ENCODE measurements at places on chromosomes 5 and 9. TPM values are rescaled to one million over a fixed set of nuclear protein-coding genes. Genes with fewer than 3 reads are reported as not detected.

DNA sequence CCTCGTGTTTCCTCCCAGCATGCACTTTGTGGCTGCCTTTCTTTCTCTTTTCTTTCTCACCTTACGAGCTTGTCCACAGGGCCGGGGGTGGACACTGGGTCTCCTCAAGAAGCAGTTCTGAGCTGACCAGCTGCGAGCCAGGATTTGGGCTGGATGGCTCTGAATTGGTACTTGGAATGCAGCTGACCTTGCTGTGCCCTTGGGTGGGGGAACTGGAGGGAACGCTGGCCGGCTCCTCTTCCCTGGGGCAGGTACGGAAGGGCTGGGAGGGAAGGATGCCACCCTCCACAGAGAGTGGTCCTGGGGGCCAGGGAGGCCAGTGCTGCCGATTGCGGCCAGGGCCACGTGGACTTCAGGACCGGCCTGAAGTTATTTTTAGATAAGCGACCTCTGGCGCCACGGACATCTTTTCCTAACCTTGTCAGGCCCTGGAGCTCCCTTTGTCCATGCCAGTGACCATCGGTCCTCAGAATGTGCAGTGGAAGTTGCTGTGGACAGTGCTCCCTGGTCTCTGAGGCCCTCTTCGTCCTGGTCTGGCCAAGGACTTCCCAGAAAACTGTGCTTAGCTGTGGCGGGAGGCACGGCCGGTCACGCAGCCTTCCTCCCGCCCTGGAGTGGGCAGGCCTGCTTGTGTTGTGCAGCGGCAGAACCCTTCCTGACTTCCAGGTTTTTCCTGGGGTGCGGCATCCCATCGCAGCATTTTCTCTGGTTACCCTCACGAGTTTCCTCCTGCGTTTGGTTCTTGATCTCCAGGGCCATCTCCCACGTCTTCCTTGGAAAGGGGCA, 13.5 kb upstream of the AHRR start:
- no peaks in the 10 kb centered on the region for H3K27me3 ChIP-seq
- no peaks in the 10 kb centered on the region for H3K4me1 ChIP-seq
- H3K36me3 ChIP-seq = peaks cover 2% of the 10 kb centered on the region
- H3K4me3 ChIP-seq = no peak overlapping the region

The RANBP3L gene
- not detected for total RNA-seq

DNA sequence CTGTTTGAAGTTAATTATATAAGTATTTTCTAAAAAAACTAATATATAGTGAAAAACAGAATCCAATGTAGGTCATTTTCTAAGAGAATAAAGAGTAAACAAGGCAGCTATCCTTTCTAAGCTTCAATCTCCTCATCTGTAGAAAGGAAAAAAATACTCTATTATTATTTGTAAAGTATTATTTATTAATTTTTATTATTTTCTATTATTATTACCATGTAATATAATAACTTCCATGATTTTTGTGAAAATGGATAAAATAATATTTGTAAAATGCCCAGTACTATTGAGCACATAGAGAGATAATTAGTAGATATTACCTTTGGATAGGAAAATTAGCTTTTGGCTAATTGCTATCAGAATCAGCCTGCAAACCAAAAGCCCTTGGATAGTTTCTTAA, 684.4 kb downstream of the MTRR start:
- H3K27me3 ChIP-seq = no peaks in the 10 kb centered on the region
- H3K4me1 ChIP-seq = no peaks in the 10 kb centered on the region
- H3K27ac ChIP-seq = no peak overlapping the region
- no peak for DNase-seq
- H3K4me3 ChIP-seq = no peak overlapping the region
- no peaks in the 10 kb centered on the region for H3K36me3 ChIP-seq

DNA sequence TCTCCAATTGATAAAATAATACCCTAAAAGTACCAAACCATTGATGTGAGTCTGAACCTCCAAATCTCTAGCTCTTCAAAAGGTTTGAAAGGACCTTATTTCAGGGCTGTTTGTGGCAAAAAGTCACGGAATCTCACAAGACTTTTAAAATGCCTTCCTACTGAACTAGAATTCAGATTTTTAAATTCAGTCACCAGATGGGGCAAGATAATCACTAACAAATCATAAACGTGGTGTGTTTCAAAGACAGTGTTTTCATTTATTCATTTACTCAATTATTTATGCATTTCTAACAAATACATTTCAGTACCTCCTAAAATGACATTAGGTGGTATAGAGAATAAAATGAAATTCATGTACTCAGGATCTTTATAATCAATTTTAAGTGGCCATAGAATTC, 68.2 kb upstream of the SMC2 start:
- H3K27ac ChIP-seq = no peak overlapping the region
- no peak for DNase-seq
- no peaks in the 10 kb centered on the region for H3K27me3 ChIP-seq
- H3K4me3 ChIP-seq = no peak overlapping the region

DNA sequence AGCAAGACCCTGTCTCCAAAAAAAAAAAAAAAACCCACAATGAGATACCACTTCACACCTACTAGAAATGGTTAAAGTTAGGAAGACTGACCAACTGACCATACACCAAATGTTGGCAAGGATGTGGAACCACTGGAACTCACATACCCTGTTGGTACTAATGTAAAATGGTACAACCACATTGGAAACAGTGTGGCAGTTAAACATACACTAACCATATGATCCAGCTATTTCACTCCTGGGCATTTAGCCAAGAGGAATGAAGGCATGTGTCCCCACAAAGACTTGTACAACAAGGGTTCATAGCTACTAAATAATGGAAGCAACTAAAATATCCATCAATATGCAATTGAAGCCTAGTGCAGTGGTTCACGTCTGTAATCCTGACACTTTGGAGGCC, 21.3 kb downstream of the NAIF1 start:
- H3K36me3 ChIP-seq = no peaks in the 10 kb centered on the region
- H3K4me1 ChIP-seq = peaks cover 20% of the 10 kb centered on the region
- no peak overlapping the region for H3K27ac ChIP-seq
- H3K27me3 ChIP-seq = no peaks in the 10 kb centered on the region
- DNase-seq = no peak
- no peak overlapping the region for H3K4me3 ChIP-seq

The GFI1B gene
- total RNA-seq = 0.79 TPM

DNA sequence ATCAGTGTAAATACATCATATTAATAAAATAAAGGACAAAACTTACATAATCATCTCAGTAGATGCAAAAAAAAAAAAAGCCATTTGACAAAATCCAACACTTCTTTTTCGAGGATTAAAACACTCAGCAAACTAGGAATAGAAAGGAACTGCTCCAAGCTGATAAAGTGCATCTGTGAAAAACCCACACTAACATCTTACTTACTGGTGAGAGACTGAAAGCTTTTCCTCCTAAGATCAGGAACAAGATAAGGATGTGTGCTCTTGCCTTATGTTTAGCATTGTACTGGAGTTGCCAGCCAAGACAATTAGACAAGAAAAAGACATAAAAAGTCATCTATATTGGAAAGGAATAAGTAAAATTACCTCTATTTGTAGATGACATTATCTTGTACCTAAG, 120.2 kb upstream of the SAP30L start:
- H3K4me1 ChIP-seq = no peaks in the 10 kb centered on the region
- no peak overlapping the region for H3K4me3 ChIP-seq
- H3K27me3 ChIP-seq = no peaks in the 10 kb centered on the region
- DNase-seq = no peak

The WNT8A gene
- total RNA-seq = not detected

DNA sequence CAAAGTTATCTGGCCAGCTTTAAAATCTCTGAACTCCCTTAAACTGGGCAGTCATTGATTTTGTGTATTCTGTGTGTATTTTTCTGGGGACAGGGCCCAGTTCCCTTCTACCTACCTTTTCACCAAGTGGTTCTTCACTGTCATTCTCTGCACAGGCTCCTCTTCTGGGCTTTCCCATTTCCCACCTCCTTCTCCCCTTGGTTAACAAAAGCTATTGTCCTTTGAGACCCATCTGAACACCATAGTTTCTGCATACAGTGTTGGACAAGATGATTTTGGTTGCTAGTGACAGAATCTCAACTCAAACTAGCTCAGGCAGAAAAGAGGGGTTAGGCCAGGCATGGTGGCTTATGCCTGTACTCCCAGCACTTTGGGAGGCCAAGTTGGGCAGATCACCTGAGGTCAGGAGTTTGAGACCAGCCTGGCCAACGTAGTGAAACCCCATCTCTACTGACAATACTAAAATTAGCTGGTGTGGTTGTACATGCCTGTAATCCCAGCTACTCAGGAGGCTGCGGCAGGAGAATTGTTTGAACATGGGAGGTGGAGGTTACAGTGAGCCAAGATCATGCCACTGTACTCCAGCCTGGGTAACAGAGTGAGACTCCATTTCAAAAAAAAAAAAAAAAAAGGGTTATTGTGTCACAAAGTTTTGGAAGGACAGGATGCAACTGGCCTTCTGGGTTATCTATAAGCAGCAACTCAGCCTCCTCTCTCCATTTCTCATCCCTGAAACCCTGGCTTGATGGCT, 31.0 kb upstream of the ANKRD34B start:
- no peaks in the 10 kb centered on the region for H3K27me3 ChIP-seq
- H3K27ac ChIP-seq = no peak overlapping the region
- DNase-seq = no peak
- no peaks in the 10 kb centered on the region for H3K4me1 ChIP-seq

DNA sequence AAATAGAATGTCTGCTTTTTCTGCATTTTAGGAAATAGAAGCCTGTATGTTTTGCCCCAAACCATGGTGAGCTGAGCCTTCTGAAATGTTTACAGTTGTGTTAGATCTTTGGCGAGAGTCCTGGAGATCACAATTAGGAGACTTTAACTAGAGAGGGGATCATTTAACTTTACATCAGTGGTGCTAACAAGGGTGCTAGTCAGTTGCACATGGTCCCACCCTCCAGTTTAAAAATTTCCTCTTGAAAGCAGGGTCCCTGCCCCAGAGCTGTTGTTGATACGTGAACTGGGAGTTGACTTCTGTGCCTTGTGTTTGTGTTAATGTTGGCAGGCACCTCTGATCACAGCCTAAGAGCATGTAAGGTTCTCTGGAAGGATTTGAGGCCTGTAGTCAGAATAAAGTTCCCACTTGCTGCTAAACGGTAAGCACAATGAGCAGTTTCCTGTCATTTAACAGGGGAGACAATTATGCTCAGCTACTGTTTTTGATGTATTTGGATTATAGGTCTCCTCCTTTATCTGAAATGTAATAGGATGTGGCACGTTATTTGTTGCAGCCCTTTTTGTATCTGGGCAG, 43.7 kb downstream of the RASGRF2 start:
- no peaks in the 10 kb centered on the region for H3K4me1 ChIP-seq
- no peak for DNase-seq
- H3K36me3 ChIP-seq = no peaks in the 10 kb centered on the region
- no peak overlapping the region for H3K27ac ChIP-seq

GRCh38 chr9:110152704-110153374, 55.1 kb downstream of the C9orf152 start:
- no peak for DNase-seq
- no peak overlapping the region for H3K4me3 ChIP-seq
- peak overlapping the region; percentile 34 for H3K27ac ChIP-seq
- no peaks in the 10 kb centered on the region for H3K27me3 ChIP-seq
- H3K4me1 ChIP-seq = 0 out of 2 replicates have a peak, but pooled peaks cover 1% of the 10 kb centered on the region

The EIF4E1B gene
- not detected for total RNA-seq

The CNOT8 gene
- total RNA-seq = 38.1 TPM

- H3K27ac ChIP-seq = no peak overlapping the region
- H3K36me3 ChIP-seq = no peaks in the 10 kb centered on the region
- DNase-seq = no peak
- H3K4me1 ChIP-seq = no peaks in the 10 kb centered on the region
- H3K4me3 ChIP-seq = no peak overlapping the region
These were observed 87.3 kb upstream of the ZNF618 start for GRCh38 chr9:113788616-113789330.

DNA sequence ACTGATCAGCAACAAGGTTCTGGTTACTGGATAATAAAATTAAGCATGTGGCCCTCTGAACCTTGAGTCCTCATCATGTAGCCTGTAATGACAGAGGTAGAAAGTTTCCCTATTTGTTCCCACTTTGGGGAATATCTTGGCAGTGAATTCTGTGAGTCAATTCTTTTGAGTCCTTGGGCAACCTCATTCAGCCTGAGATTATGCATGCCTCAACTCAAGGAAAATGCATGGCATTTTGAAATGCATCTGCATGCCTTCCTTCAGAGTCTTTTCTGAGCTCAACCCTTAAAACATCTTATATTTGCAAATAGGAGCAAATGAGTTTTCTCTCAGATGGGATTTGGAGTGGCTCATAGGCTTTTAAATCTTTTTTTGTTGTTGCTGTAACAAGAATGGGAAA, 218.1 kb upstream of the CD180 start:
- H3K4me3 ChIP-seq = no peak overlapping the region
- no peaks in the 10 kb centered on the region for H3K36me3 ChIP-seq
- DNase-seq = no peak

DNA sequence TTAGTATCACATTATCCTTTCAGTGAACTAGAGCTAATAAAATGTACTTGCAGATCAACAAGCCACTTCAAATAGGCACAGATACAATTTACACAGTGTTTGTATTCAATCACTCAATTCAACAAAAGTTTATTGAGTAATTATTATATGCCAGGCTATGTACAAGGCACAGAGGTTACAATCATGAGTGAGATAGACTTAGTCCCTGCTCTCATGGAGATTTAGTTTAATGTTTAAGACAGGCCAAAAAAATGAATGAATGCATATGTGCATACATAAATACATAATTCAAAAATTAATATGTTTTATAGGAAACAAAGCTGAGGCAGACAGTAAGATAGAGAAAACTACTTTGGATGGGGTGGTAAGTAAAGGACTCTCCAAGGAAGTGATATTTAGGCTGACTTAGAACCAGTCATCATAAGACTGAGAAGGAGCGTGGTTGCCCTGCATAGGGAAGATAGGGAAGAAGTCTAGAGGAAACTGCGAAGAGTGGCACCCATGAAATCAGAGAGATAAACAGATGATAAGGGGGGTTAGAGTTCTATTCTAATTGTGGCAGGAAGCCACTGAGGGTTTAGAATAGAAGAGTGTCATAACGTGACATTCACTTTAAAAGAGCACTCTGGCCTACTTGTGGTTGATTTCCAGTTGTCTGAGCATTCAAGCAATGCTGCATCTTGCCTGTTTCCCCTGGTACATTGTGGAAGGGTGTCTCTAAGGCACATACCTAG, 49.7 kb upstream of the GRAMD2B start:
- H3K27ac ChIP-seq = no peak overlapping the region
- H3K4me1 ChIP-seq = peaks cover 30% of the 10 kb centered on the region
- no peak overlapping the region for H3K4me3 ChIP-seq
- no peaks in the 10 kb centered on the region for H3K27me3 ChIP-seq
- no peak for DNase-seq

DNA sequence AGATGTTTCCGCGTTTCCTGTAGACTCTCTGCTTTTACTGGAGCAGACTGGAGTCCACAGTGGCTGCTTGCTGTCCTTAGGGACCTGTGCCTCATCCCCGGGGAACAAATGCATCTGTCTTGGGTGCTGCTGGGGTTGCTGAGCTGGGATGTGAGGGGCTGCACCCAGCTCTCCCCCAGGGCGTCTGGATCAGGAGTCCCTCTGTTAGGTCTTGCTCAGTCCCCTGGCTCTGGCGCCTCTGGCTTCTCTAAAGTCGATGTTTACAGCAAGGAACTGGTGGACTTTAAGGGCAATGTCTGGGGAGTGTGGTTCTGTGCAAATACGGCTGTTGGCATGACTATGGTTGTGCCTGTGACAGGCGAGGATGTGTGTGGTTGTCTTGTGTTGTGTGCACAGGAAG, 91.4 kb downstream of the CACNA1B start:
- DNase-seq = no peak
- peaks cover 1% of the 10 kb centered on the region for H3K27me3 ChIP-seq
- no peaks in the 10 kb centered on the region for H3K4me1 ChIP-seq
- no peaks in the 10 kb centered on the region for H3K36me3 ChIP-seq
- no peak overlapping the region for H3K27ac ChIP-seq

Data from Caco-2 (cell line).